Frontal cortex (tissue), 4 donors: ENCODE measurements at places on chromosomes 6 and 20. TPM values are rescaled to one million over a fixed set of nuclear protein-coding genes. Genes with fewer than 3 reads are reported as not detected.

The LIME1 gene
- total RNA-seq: 4.9 TPM

The SLC29A1 gene
- total RNA-seq: 3.7 TPM

The C20orf144 gene
- 0.41 TPM for total RNA-seq

The PBOV1 gene
- not detected for total RNA-seq

- DNase-seq: peak; percentile 33
These were observed 937 bp downstream of the AKAP7 start for GRCh38 chr6:131136021-131136786.

DNA sequence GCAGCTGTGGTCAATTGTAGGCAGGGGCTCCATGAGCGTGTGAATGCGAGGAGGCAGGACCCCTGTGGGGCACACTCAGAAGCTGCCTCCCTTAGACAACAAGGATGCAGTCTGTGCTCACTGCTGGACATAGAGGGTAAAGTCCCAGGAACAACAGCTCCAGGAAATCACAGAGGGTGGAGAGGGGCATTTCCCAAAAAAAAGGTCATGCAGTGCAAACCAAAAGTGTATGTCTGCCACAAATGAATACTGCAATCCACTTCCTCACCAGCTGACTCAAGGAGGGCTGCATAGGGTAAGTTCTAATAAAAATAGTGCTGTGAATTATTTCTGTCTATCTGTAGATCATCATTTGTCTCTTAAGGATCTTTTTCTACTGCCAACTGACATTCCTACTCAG is 95.8 kb downstream of the RNF182 start:
- DNase-seq: no peak

DNA sequence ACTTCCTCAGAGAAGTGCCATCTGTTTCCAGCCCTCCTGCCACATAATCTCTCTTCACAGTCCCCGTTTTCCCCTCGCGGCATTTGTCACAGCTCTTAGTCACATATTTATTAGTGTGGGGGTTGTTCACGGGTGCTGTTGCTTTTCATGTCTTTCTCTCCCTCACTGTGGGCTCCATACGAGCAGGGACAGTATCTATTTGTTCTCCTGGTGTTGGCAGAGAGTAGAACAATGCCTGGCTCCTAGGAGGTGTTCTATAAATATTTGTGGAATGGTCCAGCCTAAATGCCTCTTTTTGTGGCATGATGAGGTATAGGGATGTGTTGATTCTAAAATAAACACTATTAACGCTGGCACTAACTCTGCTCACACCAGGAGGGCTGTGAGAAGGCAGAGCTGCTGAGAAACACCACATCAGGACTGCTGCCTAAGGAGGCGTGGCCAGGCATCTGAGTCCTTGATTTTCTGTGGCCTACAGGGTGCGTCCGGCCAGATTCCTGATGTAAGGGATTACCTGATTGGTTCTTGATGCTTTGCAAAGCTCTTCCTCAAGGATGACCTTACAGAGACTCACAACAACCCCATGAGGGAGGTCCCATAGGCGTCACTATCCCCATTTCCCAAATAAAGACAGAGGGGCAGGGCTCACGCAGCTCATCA is 219.8 kb upstream of the ARID1B start:
- DNase-seq: peak; percentile 10

GRCh38 chr6:15025446-15025845 is 220.4 kb upstream of the JARID2 start:
- DNase-seq: no peak

- DNase-seq: no peak
These were observed 52.2 kb downstream of the LYRM4 start for GRCh38 chr6:5208471-5208971.

DNA sequence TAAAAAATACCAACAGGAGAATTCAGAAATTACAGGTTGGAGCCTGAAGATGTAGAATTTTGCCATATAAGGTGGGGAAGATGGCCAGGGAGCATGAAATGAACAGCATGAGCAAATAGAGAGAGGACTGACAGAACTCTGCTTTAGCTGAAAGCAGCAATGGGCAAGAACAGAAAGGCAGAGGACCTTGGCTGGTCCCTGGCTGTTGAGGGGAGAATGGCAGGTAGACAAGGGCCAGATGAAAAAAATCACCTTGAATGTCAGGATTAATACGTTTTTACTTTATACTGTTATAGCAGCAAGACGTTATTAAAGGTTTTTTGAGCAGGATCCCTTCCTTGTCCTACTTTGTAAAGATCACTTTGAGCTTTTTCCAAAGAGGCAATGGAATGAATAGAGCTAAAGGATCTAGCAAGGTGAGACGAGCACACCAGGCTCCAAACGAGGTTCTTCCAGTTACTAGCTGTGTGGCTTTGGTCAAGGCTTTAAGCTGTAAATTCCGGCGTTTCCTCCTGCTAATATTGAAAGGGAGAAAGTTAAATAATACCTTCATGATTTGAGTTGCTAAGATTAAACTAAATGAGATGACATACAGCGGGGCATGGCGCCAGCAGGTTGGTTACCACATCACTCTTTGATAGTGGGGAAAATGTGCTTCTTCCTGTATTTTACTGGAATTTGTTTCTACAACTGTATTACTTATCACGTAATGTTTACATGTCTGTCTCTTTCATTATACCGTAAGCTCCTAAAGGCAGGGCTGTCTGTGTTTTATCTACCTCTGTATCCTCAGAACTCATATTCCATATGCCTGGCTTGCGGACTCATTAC is 776 bp downstream of the PPIL1 start:
- no peak for DNase-seq

- DNase-seq: no peak
These were observed 10.9 kb upstream of the C6orf58 start for GRCh38 chr6:127566119-127566518.

- DNase-seq: no peak
These were observed 36.6 kb upstream of the BTN3A2 start for GRCh38 chr6:26328265-26328844.

DNA sequence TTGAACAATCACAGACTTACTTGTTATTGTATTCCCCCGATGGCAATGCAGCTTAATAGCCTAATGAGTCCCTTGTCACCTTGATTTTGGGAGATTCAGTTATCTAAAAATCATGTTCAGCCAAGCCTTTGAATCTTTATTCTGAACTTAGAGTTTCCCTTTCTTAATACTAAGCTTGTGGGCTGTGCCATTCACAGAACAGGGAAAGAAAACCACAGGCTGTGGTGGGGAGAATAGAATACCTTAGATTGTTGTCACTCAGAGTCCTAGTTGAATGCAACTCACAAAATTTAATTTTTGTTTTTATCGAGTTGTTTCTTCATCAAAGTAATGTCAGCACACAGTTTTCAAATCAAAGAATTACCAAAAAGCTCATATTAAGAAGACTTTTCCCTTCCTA is 37.4 kb downstream of the RFPL4B start:
- DNase-seq: no peak

- no peak for DNase-seq
These were observed 10.9 kb upstream of the HSP90AB1 start for GRCh38 chr6:44235891-44236516.

- no peak for DNase-seq
These were observed 694 bp upstream of the FAM120B start for GRCh38 chr6:170305805-170306323.

- no peak for DNase-seq
These were observed 622.3 kb upstream of the IMPG1 start for GRCh38 chr6:76694795-76695194.

- DNase-seq: no peak
These were observed 31.8 kb downstream of the ABRACL start for GRCh38 chr6:139060332-139060731.
